ENCODE measurements at places on chromosomes 2 and 18. TPM values are rescaled to one million over a fixed set of nuclear protein-coding genes. Genes with fewer than 3 reads are reported as not detected.

LYG1 gene
- total RNA-seq = not detected

RUFY4 gene
- not detected for total RNA-seq

SP5 gene
- total RNA-seq = not detected

CTAGE1 gene
- not detected for total RNA-seq

SLC8A1 gene
- total RNA-seq = 3.2 TPM

CIB4 gene
- total RNA-seq = not detected

DNA sequence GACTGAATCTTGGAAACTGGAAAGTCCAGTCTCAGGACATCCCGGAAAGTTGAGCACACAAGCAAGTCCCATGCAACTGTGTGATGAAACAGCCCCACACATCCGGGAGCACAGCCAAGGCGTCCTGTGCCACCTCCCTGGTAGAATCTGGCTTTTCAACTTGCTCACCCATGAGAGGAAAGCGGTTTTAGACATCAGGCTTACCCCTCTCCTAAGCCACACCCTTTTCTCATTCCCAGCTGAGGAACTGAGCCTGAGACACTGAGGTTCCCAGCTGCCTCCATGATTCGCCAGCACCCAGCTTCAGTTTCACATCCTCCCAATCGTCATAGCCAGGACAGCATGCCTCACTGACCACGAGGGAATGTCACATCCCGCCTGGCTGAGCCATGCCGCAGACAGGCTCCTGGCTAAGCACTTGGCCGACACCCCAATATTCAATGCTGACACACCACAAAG, 60.3 kb downstream of the STEAP3 start:
- no peak for DNase-seq

- DNase-seq = no peak
Measured at GRCh38 chr2:227706859-227707258, 11.0 kb downstream of the SLC19A3 start.

NYAP2 gene
- not detected for total RNA-seq

- DNase-seq = no peak
Measured at GRCh38 chr2:100935372-100935752, 66.7 kb upstream of the RPL31 start.

- DNase-seq = no peak
Measured at GRCh38 chr18:25592804-25593360, 240.9 kb upstream of the ZNF521 start.

DNA sequence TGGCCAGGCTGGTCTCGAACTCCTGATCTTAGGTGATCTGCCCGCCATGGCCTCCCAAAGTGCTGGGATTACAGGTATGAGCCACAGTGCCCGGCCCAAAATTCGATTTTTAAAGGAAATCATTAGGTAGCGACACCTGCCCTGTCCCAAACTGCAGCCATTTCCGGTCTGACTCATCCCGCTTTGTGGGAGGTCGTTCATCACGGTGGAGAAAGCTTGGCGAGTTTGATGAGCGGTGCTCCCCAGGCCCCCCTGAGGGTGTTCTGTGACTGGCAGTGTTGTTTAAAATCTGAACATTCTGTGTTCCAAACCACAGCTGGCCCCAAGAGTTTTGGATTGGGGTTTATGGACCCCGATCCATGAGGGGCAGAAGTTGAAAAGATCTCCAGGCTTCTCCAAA, 53.0 kb upstream of the GLI2 start:
- no peak for DNase-seq

DNA sequence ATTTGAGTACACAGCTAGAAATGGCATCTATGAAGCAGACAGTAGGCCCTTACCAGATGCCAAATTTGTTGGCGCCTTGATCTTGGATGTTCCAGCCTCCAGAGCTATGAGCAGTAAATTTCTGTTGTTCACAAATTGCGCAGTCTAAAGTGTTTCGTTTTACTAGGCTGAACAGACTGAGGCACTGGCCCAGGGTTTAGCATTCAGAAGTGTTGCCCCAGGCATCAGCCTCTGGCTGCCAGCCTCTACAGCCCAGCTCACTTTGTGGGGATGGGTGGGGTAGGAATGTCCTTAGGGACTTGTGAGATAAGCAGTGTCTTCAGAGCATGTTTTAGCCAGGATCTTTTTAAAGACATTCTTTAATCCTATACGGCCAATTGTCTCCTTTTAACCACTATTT, 51.5 kb upstream of the MGAT5 start:
- no peak for DNase-seq

DNA sequence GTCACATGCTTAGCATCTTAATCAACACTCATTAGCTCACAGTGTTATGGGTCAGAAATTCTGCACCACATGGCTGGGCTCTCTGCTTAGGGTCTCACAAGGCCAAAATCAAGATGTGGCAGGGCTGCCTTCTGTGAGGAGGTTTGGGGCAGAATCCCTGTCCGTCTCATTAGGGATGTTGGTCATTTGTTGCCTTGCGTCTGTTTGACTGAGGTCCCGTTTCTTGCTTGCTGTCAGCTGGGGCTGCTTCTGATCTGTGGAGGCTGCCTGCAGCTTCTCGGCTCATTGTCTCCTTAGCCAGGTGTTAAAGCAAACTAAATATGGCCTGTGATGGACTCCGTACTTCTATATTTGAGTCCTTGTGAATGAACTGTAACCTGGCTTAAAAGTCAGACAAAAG, 146.5 kb downstream of the NDUFA10 start:
- no peak for DNase-seq

OR6B2 gene
- total RNA-seq = not detected

DNA sequence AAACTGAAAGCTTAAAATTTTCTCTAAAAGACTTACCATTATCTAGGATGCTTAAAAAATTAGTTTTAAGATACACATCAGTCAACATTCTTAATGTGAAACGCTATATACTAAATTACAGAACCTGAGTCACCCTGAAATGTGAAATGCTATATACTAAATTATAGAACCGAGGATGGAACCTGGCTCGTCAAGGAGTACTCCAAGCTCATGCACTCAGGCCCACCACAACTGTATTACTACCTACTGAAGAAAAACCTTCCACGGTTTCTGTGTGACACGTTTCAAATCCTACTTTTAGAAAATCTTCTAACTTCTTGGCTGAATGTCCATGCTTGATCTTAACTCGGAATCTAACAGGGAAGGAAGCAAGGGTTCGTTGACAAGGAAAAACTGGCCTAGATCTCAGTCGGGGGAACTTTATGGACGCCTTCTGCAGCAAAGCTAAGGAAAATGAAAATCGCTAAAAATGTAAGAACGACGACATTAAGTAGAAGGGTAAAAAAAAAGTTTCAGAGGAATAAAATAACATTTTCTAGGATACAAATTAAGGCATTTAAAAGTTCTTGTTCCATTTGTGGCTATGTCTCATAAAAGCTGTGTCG, 1.4 kb downstream of the PRKD3 start:
- no peak for DNase-seq

GRCh38 chr18:24443870-24444269, 16.6 kb upstream of the HRH4 start:
- DNase-seq = no peak

MAP3K20 gene
- total RNA-seq = 11.1 TPM

DNA sequence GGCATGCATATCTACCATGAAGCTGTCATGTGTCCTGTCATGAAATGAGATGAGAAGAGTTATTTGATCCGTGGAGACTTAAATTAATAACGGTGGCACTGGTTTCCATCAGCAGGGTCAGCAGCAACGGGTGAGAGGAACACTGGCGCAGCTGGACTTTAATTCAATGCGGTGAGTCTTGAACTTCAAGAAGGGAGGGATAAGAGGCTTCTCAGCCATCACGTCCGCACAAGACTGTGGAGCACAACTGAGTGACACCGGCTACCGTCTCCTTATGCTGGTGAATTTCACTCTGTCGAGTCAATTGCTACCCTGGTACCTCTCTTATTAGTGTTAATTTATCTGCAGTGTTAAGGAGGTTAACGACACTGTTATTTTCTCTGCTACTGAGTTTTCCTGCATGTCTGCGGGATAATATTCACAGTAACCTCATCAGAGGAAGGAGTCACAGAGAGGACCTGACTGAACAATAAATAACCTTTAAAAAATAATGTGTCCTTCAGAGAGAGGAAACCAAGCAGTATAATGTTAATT, 236.8 kb downstream of the EPHA4 start:
- DNase-seq = no peak

- DNase-seq = no peak
Measured at GRCh38 chr18:48868468-48869466, 82.0 kb downstream of the SMAD7 start.

DNA sequence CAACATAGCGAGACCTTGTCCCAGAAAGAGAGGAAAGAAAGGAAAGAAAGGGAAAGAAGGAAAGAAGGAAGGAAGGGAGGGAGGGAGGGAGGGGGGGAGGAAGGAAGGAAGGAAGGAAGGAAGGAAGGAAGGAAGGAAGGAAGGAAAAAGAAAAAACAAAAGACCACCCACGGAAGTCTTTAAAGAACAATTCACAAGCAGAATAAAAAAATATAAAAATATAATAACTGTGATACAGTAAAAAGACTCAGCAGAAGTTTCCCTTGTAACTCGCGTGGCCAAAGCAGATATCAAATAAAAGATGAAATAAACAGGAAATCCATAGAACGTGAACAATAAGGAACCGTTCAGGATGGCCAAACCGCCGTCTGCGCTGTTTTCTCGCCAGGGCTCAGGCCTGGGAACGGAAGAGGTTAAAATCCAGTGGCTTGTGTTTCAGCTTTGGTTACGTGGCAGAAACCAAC, 1.2 kb upstream of the SLC1A4 start:
- DNase-seq = no peak

POTEJ gene
- not detected for total RNA-seq

- no peak for DNase-seq
Measured at GRCh38 chr2:9390991-9391390, 32.3 kb downstream of the ITGB1BP1 start.

DNA sequence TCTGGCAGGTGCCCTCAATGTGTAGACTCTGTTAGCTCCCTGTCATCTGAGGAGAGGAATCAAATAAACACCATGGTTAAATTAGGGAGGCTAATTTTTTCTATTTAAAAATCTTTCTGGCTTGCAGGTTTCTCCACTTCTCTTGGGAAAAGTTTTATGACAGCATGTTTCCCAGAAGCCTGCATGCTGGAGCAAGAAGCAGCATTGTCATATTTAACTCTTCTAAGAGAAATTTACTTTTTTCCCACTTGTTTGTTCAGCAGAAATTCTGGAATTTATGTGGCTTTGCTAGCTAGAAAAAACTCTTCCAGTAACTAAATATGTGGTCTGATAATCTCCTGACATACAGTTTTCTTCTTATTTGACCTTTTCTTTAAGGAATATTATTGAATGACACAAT, 230.5 kb downstream of the PARD3B start:
- DNase-seq = no peak

DNA sequence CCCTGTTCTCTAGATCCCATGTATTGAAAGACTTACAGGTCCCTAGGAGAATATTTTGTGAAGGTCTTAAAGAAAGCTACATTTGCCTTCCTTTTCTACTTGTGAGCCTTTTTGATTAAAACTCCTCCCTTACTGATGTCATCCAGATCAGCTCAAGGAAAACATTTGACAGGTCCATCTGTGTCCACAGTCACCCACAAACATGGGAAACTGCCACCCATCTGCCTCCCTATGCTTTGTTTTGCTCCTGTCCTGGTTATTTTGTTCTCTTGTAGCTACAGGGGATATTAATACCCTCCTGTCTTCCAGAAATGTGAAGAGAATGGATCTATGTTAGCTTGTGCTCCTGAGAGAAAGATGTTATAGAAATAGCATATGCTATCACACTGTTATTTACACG, 203.6 kb upstream of the GALNT5 start:
- DNase-seq = no peak

PTH2R gene
- 0.11 TPM for total RNA-seq

- no peak for DNase-seq
Measured at GRCh38 chr2:39464864-39465263, 27.8 kb upstream of the MAP4K3 start.

GRCh38 chr2:109218087-109218791, 89.2 kb downstream of the SH3RF3 start:
- DNase-seq = no peak

RESP18 gene
- total RNA-seq = not detected

DNA sequence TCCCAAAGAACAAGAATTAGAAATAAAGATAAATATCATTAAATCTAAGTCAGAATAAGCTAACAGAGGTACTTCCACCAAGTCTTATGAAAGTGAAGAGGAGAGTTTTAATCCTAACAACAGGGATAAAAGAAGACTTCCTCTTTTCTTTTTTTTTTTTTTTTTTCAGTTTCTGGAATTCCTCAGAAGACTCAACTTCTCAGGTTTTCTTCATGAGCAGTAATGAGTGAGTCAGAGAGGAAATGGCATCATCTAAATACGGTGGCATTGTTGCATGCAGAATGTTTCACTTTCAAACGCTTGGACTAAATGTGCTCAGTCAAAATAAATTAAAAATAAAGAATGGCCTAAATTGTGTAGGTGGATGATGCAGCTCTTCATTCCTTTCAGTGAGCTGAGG, 45.6 kb upstream of the ARHGAP15 start:
- no peak for DNase-seq

- no peak for DNase-seq
Measured at GRCh38 chr2:23512778-23513177, 127.8 kb downstream of the KLHL29 start.

PSMA8 gene
- total RNA-seq = not detected

DNA sequence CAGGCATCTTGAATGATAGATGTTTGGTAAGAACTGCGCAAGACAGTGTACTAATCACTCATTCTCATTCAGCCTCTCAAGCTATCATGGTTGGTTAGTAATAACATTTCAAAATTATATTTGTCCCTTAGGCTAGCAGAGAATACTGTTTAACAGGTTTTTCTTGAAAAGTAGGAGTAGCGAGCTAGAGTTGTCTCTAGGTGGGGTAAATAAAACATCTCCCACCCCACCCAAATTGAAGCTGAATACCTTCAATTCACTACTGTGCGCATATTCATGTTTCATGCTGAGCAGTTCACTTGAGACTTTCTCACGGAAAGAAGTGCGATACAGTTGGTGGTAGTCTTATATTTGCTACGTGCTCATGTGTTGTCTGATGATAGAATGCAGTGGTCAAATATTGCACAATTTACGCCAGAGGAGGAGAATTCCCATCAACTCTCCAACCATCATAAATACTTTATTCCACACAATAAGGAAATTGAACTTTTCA, 49.3 kb downstream of the NEDD4L start:
- no peak for DNase-seq

- no peak for DNase-seq
Measured at GRCh38 chr2:127576433-127577207, 41.1 kb downstream of the MYO7B start.

GRCh38 chr2:104658144-104658835, 195.6 kb upstream of the POU3F3 start:
- DNase-seq = peak; percentile 36

GRCh38 chr2:96520231-96520630, 15.1 kb upstream of the NEURL3 start:
- no peak for DNase-seq

GRCh38 chr2:120863661-120864320, 128.1 kb downstream of the GLI2 start:
- DNase-seq = no peak

Measured in H1 (cell line).